ENCODE measurements at places on chromosomes 7 and 10. TPM values are rescaled to one million over a fixed set of nuclear protein-coding genes. Genes with fewer than 3 reads are reported as not detected.

The C10orf90 gene
- 0.72 TPM for total RNA-seq

The EPO gene
- 0.88 TPM for total RNA-seq

The ANKRD7 gene
- total RNA-seq, result 2.8 TPM

The MNX1 gene
- 0.36 TPM for total RNA-seq

The ITPRID1 gene
- not detected for total RNA-seq

The C7orf57 gene
- total RNA-seq, result 0.83 TPM

The CCL26 gene
- total RNA-seq, result not detected

The INHBA gene
- total RNA-seq, result 5.8 TPM

The SMO gene
- 4.3 TPM for total RNA-seq

The DIP2C gene
- 28.7 TPM for total RNA-seq

The GJD4 gene
- 13.9 TPM for total RNA-seq

The FBXO24 gene
- 0.21 TPM for total RNA-seq

The OLAH gene
- not detected for total RNA-seq

The RBP3 gene
- not detected for total RNA-seq

The ZNF467 gene
- 2.5 TPM for total RNA-seq

The PDE6C gene
- total RNA-seq, result not detected

The HYAL4 gene
- total RNA-seq, result 0.21 TPM

The CRTAC1 gene
- total RNA-seq, result not detected

The PRKRIP1 gene
- 36.2 TPM for total RNA-seq

The ASB4 gene
- not detected for total RNA-seq

The MRLN gene
- total RNA-seq, result 432 TPM

The HABP2 gene
- not detected for total RNA-seq

The CASTOR2 gene
- total RNA-seq, result 18.9 TPM

The COX15 gene
- 40.2 TPM for total RNA-seq

The SPDYE2 gene
- total RNA-seq, result not detected

The FZD1 gene
- total RNA-seq, result 13.3 TPM

The CPN1 gene
- total RNA-seq, result not detected

The SPDYE6 gene
- not detected for total RNA-seq

The PKD1L1 gene
- total RNA-seq, result 0.10 TPM

The NYAP1 gene
- total RNA-seq, result not detected

The DGKI gene
- total RNA-seq, result 7.9 TPM

The ZPBP gene
- not detected for total RNA-seq

The PDZD7 gene
- 0.16 TPM for total RNA-seq

The NKX1-2 gene
- not detected for total RNA-seq

The POP7 gene
- total RNA-seq, result 46.9 TPM

The HTRA1 gene
- 1,959 TPM for total RNA-seq

The ZNF32 gene
- 35.2 TPM for total RNA-seq

The PTF1A gene
- not detected for total RNA-seq

The FKBP6 gene
- total RNA-seq, result 0.11 TPM

The PAPSS2 gene
- 8.3 TPM for total RNA-seq

The LRRC17 gene
- total RNA-seq, result 907 TPM

The UPK3BL2 gene
- 1.9 TPM for total RNA-seq

The CD36 gene
- total RNA-seq, result 38.8 TPM

The LIPJ gene
- total RNA-seq, result not detected

Measured in myocyte (in vitro differentiated cells).